Retina (tissue), 1 donor: ENCODE measurements at places on chromosomes 13 and 19.

- DNase-seq = no peak
Measured at GRCh38 chr13:25677956-25678355, 306.2 kb downstream of the ATP8A2 start.

DNA sequence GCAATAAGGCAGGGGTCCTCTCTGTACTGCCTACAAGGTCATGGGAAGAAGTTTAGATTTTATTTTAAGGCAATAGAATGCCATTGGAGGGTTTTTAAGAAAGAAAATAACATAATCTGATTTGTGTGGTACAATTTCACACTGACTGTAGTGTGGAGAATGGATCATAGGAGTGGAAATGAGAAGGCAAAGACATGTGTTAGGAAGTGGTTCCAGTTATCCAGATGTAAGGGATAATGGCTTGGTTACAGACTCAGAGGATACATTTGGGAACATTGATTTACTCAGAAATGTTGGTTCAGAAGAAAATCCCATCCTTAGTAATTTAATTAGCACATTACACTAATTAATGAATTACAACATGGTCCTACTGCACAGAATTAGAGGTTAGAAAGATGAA is 788.2 kb downstream of the SLITRK5 start:
- DNase-seq = no peak

GRCh38 chr19:33301900-33302174 is 497 bp downstream of the CEBPA start:
- DNase-seq = no peak

DNA sequence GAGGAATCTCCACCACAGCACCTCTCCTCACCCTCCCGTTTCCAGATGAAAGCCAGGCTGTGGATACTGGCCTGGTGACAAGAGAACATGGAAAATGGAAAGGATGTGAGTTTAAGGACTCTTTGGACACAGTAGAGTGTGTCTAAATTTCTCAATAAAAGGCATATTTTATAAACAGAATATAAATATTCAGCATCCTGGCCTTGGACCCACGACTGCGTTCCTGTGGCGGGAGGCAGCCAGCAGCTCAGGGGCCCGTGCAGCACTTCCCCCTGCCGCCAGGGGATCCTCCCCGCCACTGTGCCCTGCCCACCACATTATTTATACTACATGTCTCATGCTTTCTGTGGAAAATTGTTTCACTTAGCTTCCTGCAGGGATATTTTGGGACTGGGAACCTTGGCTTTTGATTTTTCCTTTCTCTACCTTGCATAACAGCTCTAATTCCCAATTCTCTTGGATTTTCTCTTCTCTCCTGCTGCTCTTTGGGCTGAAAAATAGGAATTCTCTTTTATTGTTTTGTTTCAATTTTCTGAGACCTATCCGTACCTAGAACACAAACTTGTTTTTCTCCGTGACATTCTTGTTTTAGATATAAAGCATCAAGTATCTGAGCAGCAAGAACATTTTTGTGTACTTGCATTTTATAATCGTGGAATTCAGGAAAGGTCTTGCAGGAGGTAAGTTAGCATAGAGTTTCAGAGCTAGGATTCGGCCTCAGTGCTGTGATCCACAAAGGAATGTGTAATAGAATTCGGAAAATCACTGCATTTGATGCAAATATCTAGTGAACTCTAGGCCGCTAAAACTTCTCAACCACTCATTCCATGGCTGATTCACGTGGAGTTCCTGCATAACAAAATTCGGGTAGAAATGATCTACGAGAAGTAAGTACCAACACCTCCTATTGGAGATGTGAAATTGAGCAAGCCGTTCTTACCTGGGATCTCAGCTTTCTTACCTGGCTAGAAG is 107.7 kb upstream of the SPATA13 start:
- DNase-seq = no peak

- no peak for DNase-seq
Measured at GRCh38 chr19:338421-338820, 6.2 kb downstream of the MIER2 start.

DNA sequence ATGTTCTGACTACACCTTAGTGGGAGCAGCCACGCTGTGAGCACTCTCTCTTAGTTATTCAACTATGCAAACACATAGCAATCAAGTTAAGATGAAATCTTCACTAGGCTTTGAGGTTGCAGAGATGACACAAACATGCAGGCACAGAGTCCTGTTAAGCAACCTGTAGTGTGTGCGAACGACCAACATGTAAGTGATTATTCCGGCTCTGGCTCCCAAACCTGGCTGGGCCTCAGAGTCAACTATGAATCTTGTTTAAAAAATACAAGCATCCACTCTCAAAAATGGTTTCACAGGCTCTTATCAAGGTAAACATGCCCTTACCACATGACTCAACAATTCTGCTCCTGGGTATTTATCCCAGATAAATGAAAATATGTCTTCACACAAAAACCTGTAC is 91.4 kb downstream of the IRS2 start:
- no peak for DNase-seq

DNA sequence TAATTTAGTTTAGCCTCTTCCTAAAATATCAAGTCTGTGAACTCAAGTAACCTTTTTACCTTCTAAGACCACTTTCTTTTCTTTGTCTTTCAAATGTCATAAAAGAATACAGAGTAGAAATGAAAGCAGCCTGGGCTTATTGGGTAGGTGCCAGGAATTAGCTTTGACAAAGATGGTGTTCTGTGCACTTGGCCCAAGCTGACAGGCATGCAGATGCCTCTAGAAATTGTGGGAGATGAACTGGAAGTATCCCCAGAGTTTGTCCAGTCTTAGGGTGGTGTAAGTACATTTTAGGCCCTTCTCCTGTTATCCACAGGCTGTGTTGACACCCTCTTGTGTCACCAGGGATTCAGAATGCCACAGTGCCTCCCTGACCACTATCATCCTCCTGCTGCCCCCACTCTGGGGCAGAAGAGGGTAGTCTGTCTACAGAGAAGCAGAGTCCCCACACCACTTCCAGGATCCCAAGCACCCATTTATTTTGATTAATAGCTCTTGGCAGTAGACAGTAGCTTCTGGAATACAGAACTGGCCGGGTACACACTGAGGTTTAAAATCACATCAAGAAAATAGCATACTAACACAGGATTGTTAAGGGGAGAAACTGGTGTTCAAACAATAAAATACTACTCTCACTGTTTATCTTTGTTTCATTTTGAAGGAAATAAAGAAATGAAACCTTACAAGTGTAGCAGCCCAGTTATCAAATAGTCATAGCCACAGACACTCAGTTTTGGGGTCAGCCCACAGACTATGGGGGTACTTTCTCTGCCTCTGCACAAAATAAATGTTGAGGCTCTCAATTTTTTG is 343.2 kb downstream of the KCNRG start:
- DNase-seq = no peak

GRCh38 chr19:51293571-51294210 is 17.8 kb upstream of the IGLON5 start:
- DNase-seq = no peak

DNA sequence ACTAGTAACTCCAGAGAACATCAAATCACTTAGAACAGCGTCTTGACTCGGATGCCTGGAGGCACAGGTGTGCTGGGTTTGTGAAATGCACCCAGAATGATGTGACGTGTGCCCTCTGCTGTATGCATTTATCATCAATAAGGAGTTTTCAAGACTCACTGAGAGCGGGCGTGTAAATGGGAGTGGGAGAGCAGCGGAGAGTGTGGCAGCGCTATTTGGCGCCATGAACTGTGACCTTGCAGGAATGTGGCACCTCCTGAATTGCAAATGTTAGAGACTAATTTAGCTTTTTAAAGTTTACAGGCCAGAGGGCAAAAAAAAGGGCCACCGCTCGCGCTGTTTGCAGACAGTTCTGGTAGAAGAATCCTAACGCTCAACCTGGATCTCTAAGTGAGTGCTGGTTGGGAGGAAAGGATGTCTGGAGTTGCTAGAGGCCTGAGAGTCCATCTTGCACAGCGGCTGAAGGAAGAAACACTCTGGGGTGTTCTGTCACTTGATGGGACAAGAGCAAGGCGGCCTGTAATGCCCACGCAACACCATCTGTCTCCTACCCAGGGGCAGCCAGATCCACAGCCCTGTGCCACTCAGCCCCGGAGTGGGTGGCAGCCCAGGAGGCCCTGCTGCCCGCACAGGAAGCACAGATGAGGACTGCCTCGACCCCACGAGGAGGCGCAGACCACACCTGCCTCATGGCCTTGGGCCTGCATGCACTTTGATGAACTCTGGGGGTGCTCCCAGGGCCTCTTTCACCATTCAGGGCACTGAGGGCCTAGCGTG is 19.7 kb downstream of the RANBP3 start:
- no peak for DNase-seq

DNA sequence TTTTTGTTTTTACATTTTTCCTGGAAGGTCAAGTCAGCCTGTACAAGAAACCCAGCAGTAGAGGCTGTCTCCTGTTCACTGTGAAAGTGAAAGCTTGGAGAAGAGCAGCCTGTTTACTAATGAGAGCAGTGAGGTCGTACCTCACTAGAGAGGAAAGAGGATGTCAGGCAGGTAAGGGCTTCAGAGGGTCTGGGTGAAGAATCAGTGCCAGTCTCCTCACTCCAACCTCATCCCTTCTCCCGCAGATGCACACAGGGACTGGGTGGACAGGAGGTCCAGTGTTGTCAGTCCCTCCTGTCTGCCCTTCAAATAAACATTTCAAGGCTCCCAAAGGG is 462.5 kb downstream of the KLF5 start:
- no peak for DNase-seq

- no peak for DNase-seq
Measured at GRCh38 chr19:10826846-10827245, 9.2 kb downstream of the TMED1 start.

DNA sequence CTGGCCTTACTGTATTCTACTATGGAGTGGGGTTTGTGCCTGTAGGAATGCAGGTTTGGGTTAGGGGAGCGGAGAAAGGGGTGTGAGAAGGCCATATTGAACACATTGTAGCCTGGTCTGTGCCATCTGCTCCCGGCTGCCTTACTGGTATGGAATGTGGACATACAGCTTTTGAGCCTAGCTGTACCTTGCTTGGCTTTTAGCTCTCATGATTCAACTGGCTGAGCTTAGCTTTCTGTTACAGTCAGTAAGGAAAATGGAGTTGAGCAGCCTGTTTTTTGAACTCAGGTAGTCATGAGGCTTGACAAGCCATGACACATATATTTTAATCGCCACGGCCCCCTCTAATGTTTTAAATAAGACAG is 41.6 kb downstream of the ARHGAP35 start:
- DNase-seq = no peak

- no peak for DNase-seq
Measured at GRCh38 chr19:2270157-2270422, 11.9 kb downstream of the PEAK3 start.

GRCh38 chr13:26019881-26020870 is 31.6 kb downstream of the SHISA2 start:
- no peak for DNase-seq
